Activated CD4-positive, alpha-beta T cell treated with anti-CD3 and anti-CD28 coated beads, Interleukin-2, amount 10 ng/mL, durations not matched to agents 7 days and 5 days (primary cell): ENCODE measurements at places on chromosomes 13 and 19. TPM values are rescaled to one million over a fixed set of nuclear protein-coding genes. Genes with fewer than 3 reads are reported as not detected.

GRK1 gene
- total RNA-seq: 0.19 TPM

ADGRE1 gene
- total RNA-seq: 1.2 TPM

TMTC4 gene
- 27.1 TPM for total RNA-seq

TRAPPC6A gene
- total RNA-seq: 64.2 TPM

COL4A1 gene
- 0.06 TPM for total RNA-seq

PRR22 gene
- 6.4 TPM for total RNA-seq

IGFL2 gene
- not detected for total RNA-seq

KIR2DL3 gene
- not detected for total RNA-seq

MYADM gene
- total RNA-seq: 122 TPM

FOXO1 gene
- 46.5 TPM for total RNA-seq

TSHZ3 gene
- 1.8 TPM for total RNA-seq

PGLYRP1 gene
- total RNA-seq: not detected

GIPC1 gene
- 47.2 TPM for total RNA-seq

NTF4 gene
- not detected for total RNA-seq

WDR87 gene
- total RNA-seq: not detected

FFAR3 gene
- not detected for total RNA-seq

NECTIN2 gene
- total RNA-seq: not detected

NKPD1 gene
- total RNA-seq: 0.17 TPM

PRODH2 gene
- not detected for total RNA-seq

CGB1 gene
- not detected for total RNA-seq

NCR1 gene
- not detected for total RNA-seq

UGGT2 gene
- not detected for total RNA-seq

ACP5 gene
- total RNA-seq: 27.5 TPM

SWSAP1 gene
- total RNA-seq: 3.5 TPM

ZNF726 gene
- 14.8 TPM for total RNA-seq

KLK15 gene
- total RNA-seq: not detected

FAM216B gene
- not detected for total RNA-seq

ZNF813 gene
- total RNA-seq: 4.6 TPM

NCAN gene
- total RNA-seq: not detected

NPAS1 gene
- not detected for total RNA-seq

PEX11G gene
- 0.46 TPM for total RNA-seq

C1QTNF9B gene
- not detected for total RNA-seq

AKT1S1 gene
- total RNA-seq: 18.9 TPM

TMEM238 gene
- 20.6 TPM for total RNA-seq

BEST2 gene
- not detected for total RNA-seq

ADGRE3 gene
- not detected for total RNA-seq
